ENCODE measurements at places on chromosomes 6 and 20.

DNA sequence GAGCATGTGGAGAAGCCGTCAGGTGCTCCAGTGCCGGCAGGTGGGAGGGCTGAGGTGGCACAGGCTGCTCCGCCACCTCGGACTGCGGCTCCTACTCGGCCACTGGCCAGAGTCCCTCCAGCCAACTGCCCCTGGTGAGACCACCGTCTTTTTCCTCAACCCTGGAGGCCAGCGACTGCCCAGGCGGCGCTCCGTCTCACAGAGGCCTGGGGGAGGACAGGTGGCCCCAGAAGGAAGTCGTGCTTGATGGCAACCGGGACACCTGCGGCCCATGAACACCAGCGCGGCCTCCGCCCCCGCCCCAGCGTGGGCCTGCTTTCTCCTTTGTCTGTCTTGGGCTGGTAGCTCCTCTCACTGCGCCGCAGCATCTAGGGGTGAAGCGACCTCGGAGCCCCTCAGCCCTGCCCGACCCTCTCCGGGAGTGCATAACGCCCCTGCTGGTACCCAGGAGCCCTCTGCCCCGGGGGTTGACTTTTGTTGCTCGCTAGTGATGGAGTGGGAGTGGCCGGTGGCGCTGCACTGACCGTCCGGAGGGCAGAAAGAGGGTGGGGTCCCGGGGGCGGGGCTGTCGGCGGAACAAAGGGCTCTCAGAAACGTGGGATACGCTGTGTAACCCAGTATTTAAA lies 706 bp upstream of the TUBB2B start:
- no peak for DNase-seq

DNA sequence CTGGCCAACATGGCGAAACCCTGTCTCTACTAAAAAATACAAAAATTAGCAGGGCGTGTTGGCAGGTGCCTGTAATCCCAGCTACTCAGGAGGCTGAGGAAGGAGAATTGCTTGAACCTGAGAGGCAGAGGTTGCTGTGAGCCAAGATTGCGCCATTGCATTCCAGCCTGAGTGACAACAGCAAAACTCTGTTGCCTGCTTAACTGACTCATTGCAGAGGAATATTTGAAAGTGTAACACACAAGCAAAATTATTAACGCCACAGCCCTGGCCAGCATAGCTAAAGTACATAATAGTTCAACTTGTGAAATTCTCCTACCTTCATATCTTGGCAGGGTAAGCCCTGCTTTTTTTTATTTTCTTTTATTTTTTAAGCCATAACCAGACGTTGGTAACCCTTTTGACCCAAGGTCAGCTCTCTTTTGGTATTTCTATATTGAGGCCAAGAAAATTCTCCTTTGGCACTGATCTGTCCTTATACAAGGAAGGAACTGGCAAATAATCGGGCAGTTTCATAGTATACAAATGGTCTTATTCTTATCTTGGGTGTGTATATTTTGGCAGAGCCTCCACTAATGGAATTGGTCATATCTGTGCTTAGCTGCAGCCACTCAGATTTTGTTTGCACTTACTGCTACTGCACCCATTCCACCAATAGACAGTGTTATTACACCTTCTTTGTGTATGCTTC lies 4.0 kb upstream of the ADGRF5 start:
- no peak for DNase-seq

GRCh38 chr20:61966492-61967244 lies 99.0 kb downstream of the TAF4 start:
- DNase-seq, result no peak

DNA sequence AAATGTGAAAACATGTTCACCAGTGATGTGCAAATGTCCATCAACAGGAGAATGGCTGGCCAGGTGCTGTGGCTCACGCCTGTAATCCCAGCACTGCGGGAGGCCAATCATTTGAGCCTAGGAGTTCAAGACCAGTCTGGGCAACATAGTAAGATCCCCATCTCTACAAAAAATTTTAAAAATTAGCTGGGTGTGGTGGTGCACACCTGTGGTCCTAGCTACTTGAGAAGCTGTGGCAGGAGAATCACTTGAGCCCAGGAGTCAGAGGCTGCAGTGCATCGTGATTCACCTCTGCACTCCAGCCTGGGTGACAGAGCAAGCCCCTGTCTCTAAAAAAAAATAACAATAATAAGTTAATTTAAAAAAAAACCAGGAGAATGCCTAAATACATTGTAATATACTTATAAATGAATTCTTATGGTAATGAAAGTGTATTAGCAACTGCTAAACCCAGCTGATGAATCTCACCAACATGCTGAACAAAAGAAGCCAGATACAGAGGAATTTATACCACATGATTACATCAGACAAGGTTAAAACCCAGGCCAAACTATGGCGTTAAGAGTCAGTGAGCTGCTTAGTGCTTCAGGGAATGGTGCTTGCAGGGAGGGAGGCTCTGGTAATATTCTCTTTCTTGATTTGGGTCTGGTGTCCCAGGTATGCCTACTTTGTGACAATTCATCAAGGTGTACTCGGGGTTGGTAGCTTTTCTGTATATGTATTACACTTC lies 36.4 kb downstream of the RPP40 start:
- DNase-seq, result no peak

- DNase-seq, result no peak
Observed at GRCh38 chr20:1964659-1965405, 29.0 kb downstream of the PDYN start.

- no peak for DNase-seq
Observed at GRCh38 chr6:41934278-41935192, 7.1 kb downstream of the CCND3 start.

DNA sequence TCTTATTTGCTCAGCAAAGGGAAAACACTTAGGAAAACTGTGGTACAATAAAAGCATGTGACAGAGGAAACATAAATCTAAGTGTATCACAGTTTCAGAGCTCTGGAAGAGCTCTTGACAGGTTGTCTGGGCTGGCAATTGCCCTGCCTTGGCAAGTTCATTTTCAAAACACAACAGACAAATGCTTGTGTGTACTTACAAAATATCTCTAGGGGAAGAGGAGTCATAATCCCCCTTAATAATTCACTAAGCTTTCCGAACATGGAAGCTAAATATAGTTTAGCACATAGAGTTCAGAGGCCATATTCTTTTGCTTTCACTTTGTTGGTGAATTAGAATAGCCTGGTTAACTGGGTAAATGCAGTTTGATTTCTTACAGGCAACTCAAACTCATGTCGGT lies 211.6 kb upstream of the THEMIS start:
- no peak for DNase-seq

- DNase-seq, result no peak
Observed at GRCh38 chr6:149842331-149842730, 21.8 kb downstream of the LRP11 start.

GRCh38 chr6:153023977-153024708 lies 21.6 kb upstream of the MTRF1L start:
- DNase-seq, result no peak

- DNase-seq, result no peak
Observed at GRCh38 chr6:163579880-163580295, 165.4 kb downstream of the QKI start.

DNA sequence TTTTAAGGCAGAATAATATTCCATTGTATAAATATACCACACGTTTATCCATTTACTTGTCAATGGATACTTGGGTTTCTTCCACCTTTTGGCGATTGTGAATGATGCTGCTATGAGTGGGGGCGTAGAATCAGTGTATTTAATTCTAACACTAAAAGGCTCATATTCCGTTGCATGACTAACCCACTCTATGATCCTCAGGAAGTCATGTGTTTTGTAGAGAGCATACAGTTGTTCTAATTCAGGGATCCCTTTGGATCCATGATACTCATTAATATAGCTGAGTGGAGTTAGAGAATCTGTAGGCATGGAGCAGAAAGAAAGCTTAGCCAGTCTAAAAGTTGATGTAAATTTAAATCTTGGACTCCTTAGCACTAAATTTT lies 74.2 kb upstream of the TMEM170B start:
- no peak for DNase-seq

DNA sequence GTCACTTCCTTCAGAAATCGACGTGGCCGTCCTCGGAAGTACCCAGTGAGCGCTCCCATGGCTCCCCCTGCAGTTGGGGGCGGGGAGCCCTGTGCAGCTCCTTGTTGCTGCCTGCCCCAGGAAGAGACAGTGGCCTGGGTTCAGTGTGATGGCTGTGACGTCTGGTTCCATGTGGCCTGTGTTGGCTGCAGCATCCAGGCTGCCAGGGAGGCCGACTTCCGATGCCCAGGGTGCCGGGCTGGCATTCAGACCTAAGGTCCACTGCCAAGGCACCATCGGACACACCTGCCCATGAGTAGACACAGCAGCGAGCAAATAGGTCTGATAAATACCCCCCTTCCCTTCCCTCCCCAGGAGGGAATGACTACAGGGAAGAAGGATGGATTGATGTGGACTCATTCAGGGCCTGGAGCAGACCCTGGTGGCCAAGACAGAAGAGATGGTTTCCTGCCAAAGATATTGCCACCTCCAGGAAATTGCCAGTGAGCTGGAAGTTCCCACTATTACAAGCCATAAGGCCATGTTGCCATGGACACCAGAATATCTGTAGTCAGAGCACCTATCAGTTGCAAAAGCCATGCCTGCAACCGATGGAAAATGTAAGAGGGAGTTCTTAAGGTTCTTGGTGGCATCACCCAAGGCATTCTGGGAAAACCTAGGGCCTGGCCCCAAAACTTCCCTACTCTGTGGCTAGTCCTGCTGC lies 4.2 kb downstream of the TCF19 start:
- no peak for DNase-seq

DNA sequence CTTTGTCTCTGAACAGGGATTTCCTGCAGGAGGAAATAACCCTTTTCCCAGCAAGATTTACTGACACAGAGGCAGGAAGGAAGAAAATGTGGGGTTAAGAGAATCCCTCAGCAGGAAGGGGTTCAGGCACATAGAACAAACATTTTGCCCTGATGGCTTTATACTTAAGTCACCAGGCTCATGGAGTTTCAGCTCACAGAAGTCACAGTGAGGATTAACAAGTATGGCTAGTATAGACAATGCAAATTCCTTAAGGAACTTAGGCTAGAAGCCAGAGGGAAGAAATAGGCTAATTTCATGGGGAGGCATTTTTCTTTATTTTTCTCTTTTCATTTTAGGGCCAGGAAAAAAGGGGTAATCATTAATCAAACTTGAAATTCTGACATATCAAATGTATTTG lies 50.2 kb downstream of the MCHR2 start:
- no peak for DNase-seq

DNA sequence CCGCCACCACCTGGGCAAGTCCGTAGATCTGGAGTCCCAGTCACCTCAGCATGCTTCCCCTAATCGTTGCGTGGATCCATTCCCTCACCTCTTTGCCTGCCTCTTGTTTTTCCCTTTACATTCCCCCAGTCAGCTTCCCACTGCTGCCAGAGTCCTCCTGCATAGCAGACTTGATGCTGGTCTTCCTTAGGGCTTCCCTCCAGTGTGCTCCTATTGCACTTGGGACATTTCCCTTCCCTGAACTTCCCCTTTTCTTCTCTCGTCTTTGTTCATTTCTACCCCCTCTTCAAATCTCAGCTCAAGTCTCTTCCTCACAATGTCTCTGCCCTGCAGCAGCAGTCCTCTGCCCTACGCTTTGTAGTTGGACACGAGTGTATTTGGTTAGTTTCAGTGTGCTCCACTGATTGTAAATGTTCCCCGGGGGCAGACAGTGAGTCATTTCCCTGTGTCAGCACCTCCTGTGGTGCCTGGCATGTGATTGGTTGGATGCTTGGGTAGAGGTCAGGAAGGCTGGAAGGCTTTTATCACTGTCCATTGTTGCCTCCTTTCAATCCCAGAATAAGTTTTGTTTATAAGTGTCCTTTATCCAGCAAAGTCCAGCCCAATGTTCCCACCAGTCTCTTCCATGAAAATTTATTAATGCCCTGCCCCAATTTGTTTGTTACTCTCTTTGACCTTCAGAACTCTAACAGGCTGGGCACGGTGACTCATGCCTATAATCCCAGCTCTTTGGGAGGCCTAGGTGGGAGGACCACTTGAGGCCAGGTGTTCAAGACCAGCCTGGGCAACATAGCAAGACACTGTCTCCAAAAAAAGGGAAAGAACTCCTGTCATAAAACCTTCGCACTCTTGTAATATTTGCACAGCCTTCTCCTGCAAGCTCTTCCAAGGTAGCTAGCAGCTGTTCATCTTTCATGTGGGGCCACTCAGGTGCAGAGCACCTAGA lies 38.3 kb downstream of the FAM120B start:
- no peak for DNase-seq

DNA sequence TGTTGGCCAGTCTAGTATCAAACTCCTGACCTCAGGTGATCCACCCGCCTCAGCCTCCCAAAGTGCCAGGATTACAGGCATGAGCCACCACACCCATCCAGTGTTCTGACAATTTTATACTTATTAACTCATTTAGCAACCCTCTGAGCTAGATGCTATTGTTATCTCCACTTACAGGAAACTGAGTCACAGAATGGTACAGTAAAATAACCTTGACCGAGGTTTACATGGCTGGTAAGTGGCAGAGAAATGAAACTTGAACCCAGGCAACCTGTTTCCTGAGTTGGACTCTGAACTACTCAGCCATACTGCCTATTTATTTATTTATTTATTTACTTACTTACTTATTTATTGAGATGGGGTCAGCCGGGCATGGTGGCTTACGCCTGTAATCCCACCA lies 6.6 kb upstream of the SIGLEC1 start:
- no peak for DNase-seq

DNA sequence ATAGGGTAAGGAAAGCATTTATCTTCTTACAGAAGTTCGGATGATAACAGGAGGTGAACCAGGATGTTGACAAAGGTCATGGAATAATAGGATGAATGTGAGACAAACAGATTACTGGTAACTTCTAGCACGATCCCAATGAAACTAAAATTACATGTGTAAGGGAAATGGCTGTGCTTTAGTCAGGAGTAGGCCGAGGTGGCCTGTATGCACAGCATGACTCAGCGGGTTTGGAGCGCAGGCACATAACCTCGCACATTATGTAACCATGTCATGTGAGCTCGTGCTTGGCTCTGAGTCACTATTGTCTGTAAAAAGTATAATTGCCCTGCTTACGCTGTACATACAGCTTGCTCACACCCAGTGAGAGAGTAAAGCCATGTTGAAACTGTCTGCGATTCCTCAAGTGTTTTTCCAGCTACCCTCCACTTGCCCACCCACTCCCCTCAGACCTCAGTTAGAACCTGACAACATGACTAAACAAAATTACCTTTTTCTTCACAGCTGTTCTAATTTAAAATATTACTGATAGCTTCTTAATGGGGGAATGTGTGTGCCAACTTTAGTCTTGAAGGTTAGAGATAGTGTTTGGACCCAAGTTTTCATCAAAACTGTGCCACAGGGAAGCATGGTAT lies 8.2 kb downstream of the CYB5R4 start:
- no peak for DNase-seq

GRCh38 chr6:160217073-160217472 lies 41.5 kb downstream of the SLC22A2 start:
- DNase-seq, result no peak

DNA sequence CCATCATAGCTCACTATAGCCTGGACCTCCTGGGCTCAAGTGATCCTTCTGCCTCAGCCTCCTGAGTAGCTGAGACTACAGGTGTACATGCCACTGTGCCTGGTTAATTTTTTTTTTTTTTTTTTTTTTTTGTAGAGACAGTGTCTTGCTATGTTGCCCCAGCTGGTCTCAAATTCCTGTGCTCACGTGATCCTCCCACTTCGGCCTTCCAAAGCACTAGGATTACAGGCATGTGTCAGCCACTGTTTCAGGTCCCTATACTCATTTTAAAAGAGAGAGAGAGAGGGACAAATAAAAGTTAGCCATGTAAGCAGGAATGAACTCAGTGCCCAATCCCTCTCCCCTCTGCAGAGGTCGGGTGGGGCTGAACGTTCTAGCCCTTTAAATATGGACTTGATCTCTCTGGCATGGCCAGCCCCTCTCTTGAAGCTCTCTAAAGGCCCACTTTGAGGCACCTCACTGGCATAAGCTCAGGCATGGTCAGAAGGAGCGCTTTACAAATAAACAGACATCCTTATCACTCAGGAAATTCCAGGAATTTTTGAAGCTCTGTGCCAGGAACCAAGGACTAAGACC lies 9.0 kb upstream of the SERPINB1 start:
- no peak for DNase-seq
